ENCODE measurements at places on chromosomes 1 and 21. TPM values are rescaled to one million over a fixed set of nuclear protein-coding genes. Genes with fewer than 3 reads are reported as not detected.

DNA sequence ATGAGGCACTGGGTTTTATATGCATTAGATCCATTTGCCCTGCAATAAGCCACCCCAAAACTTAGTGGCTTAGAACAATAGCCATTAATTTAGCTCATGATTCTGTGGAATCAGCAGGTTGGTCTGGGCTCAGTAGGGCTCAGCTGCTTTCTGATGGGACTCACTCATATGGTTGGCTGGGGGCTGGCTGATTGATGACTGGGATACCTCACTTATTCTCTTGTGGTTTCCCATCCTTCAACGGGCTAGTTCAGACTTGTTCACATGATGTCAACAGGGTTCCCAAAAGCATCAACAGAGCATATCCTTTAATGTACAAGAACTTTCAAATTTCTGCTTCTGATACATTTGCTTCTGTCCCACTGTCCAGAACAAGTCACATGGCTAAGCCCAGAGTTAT lies 43.2 kb downstream of the DNM3 start:
- no peaks in the 10 kb centered on the region for H3K27me3 ChIP-seq
- no peak overlapping the region for H3K4me3 ChIP-seq
- H3K27ac ChIP-seq = no peak overlapping the region

DNA sequence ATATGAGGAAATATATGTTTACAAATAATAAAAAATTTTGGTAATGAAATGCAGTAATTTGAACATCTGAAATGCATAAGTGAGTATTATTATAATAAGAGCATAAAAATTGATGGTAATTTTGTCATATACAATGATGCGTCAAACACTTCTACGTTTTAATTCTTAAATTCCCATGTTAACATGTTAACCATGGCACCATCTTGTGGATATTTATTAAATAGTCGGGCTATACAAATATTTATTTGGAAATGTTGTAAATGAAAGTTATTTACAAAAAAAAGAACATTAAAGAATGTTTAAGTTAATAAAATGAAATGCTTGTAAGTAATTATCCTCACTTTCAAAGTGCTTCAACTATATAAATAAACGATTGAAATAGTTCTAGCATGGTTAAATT lies 57.2 kb upstream of the C1orf185 start:
- H3K4me1 ChIP-seq = no peaks in the 10 kb centered on the region
- no peaks in the 10 kb centered on the region for H3K36me3 ChIP-seq
- no peak overlapping the region for H3K27ac ChIP-seq
- no peak for DNase-seq
- H3K27me3 ChIP-seq = no peaks in the 10 kb centered on the region

DNA sequence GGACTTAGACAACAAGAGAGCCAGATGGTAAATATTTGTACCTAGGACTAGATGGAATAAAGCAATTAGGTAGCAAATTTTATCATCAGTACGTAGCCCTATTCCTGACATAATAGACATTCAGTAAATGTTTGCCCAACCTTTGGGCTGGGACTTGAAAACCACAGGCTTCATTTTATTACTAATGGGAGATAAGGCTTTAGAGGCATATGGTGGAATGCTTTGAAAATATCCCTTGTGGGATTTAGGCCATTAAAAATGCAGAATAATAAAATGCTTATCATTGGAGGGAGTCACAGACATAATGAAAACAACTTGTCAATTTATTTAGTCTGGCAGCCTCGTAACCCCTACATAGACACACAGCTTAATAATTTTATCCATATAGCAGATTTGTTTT lies 296.1 kb upstream of the SPAG17 start:
- H3K27me3 ChIP-seq = no peaks in the 10 kb centered on the region
- H3K4me3 ChIP-seq = no peak overlapping the region
- H3K27ac ChIP-seq = no peak overlapping the region
- no peak for DNase-seq
- H3K4me1 ChIP-seq = no peaks in the 10 kb centered on the region

DNA sequence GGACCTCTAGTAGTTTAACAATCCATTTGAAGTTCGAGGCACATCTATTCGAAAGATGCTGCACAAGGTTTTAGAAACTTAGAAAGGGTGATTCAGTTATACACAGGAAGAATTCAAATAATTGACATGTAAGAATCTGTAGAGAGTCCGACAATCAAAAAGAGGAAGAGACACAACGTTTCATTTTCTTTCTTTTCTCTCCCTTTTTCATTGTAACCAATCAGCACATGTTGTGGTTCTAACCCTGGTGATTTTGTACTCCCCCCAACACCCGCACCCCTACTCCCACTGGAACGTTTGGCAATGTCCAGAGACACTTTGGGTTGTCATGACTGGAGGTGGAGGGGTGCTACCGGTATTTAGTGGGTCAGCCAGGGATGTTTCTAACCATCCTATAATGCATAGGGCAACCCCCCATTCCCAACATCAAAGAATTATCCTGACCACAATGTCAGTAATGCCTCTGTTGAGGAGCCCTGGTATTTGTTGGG lies 4.9 kb downstream of the TGFB2 start:
- H3K27me3 ChIP-seq = peaks cover 21% of the 10 kb centered on the region
- no peak for DNase-seq
- H3K4me3 ChIP-seq = no peak overlapping the region
- no peaks in the 10 kb centered on the region for H3K36me3 ChIP-seq
- H3K4me1 ChIP-seq = peaks cover 6% of the 10 kb centered on the region
- H3K27ac ChIP-seq = no peak overlapping the region

DNA sequence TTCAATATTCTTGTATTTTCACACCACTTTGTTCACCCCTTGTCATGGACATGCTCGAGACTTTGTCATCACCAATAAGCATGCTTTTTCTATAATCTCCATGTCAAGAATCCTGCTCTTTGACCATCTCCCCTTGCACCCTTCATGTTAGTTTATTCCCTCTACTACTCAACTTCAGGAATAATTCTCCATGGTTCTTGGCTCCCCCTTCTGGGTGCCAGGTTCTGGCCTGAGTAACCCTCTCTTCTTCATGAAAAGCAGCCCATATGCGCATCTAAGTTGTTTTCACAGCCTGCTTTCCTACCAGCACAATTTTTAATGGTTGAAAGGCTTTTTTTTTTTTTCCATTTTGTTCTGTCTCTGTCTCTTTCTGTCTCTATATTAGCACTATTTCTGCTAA lies 160.7 kb downstream of the LEPR start:
- no peaks in the 10 kb centered on the region for H3K4me1 ChIP-seq
- no peaks in the 10 kb centered on the region for H3K27me3 ChIP-seq
- DNase-seq = no peak
- no peak overlapping the region for H3K4me3 ChIP-seq
- H3K36me3 ChIP-seq = no peaks in the 10 kb centered on the region

DNA sequence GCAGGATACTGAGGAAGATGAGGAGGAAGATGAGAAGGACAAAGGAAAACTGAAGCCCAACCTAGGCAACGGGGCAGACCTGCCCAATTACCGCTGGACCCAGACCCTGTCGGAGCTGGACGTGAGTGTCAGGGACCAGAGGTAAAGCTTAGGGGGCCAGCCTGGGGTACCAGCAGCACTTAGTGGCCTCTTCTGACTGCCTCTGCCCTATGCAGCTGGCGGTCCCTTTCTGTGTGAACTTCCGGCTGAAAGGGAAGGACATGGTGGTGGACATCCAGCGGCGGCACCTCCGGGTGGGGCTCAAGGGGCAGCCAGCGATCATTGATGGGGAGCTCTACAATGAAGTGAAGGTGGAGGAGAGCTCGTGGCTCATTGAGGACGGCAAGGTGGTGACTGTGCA lies 17.6 kb downstream of the KDF1 start:
- H3K27ac ChIP-seq = no peak overlapping the region
- peaks cover 15% of the 10 kb centered on the region for H3K36me3 ChIP-seq
- no peak for DNase-seq
- H3K27me3 ChIP-seq = no peaks in the 10 kb centered on the region
- H3K4me3 ChIP-seq = no peak overlapping the region

DNA sequence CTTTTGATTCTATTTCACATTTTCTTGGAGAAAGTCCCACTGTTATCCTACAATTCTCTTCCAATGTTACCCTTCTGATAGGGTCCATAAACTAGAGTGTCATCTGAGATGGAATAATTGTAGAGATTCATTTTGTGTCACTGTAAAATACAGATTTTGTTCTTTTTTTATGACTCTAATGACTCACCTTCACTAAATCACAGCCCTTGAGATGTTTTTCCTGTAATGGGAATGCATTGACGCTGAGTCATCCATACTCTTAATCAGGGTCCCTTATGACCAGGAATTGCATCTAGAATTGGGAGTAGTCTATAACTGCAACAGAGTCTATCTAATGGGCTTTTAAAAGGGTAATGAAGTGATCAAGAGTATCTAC lies 315.5 kb downstream of the TGFB2 start:
- H3K27ac ChIP-seq = no peak overlapping the region
- H3K36me3 ChIP-seq = no peaks in the 10 kb centered on the region
- H3K4me1 ChIP-seq = no peaks in the 10 kb centered on the region
- no peaks in the 10 kb centered on the region for H3K27me3 ChIP-seq
- no peak overlapping the region for H3K4me3 ChIP-seq

GRCh38 chr21:19712441-19712840 lies 1285.8 kb upstream of the NCAM2 start:
- H3K4me3 ChIP-seq = no peak overlapping the region
- H3K27ac ChIP-seq = no peak overlapping the region
- no peak for DNase-seq
- no peaks in the 10 kb centered on the region for H3K27me3 ChIP-seq

Gene FCER1G
- polyA plus RNA-seq = 0.72 TPM

Gene C21orf58
- 14.7 TPM for polyA plus RNA-seq

Gene LCE1B
- 3.3 TPM for polyA plus RNA-seq

Gene NCMAP
- polyA plus RNA-seq = not detected

Gene SYNC
- 0.12 TPM for polyA plus RNA-seq

Gene TMEM79
- polyA plus RNA-seq = 5.1 TPM

Gene PTGER3
- polyA plus RNA-seq = not detected

Gene C4BPA
- not detected for polyA plus RNA-seq

Gene HTR1D
- not detected for polyA plus RNA-seq
